ENCODE measurements at places on chromosomes 5 and 9.
A peak's percentile ranks its signal among the peaks of the same experiment; 100 is the strongest.

DNA sequence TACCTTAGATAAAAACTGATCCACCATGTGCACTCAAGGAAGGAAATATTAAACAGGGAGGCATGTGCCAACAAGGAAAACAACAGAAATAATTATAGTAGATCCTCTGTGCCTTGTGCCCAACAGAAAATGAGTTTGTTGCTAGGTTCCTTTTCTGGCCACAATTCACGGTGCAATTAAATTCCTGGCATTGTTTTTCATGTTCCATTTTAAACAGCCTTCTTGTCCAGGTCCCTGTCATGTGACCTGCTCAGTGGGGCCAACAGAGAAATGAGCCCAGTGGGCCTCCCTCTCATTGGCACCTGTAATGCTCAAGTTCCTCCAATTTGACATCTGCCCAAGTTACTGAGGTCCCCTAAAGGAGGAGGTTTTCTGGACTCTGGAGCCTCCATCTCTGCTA lies 56.5 kb downstream of the SPOCK1 start:
- DNase-seq, result no peak

GRCh38 chr5:142358648-142359047 lies 33.8 kb upstream of the SPRY4 start:
- no peak for DNase-seq

GRCh38 chr5:135249658-135250057 lies 149.4 kb downstream of the MACROH2A1 start:
- no peak for DNase-seq

DNA sequence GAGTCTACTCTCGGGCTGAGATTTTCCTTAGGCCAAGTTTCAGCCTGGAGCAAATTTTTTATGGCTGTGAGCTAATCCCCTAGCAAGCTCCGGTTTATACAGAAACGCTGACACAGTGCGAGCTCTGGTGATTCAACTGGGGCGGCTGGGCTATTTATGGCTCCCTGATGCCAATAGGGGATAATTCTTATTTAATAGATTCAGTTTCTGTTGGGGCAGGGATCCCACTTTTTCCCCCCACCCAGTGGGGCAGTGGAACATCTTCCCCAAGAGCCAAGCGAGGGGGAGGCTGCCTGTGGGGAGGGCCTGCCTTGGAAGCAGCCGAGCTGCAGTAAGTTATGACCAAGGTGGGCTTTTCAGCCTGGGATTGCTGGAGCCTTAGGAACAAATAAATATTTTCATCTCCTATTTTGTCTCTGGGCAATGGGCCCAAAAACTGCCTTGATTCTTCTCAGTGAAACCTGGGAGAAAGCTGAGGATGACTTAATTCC lies 129.1 kb downstream of the MACROH2A1 start:
- DNase-seq, result no peak

GRCh38 chr5:177458912-177459350 lies 12.3 kb downstream of the PRR7 start:
- DNase-seq, result no peak

- no peak for DNase-seq
Observed at GRCh38 chr5:124961521-124961920, 215.1 kb upstream of the ZNF608 start.

DNA sequence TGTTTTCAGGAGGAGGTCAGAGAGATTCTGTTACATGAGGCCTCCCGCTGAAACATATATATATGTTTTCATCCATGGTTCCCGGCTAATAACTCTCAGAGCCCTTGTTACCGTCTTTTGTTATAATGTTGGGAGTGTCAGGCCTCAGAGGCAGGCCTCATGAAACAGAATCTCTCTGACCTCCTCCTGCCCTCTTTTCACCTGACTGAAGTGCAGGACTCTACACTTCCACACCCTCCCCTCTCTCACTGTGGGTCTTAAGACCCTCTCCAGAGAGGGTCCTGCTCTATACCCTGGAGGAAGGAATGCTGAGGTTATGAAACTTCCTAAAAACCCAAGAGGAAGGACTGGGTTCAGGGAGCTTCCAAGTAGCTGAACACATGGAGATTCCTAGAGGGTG lies 28.5 kb upstream of the PTGER4 start:
- no peak for DNase-seq

GRCh38 chr5:167417662-167418061 lies 873.8 kb upstream of the WWC1 start:
- no peak for DNase-seq

GRCh38 chr9:36873247-36873875 lies 160.7 kb downstream of the PAX5 start:
- peak; percentile 48 for DNase-seq

GRCh38 chr9:69174616-69175463 lies 763 bp downstream of the TJP2 start:
- DNase-seq, result no peak

- DNase-seq, result no peak
Observed at GRCh38 chr9:3863686-3864085, 337.9 kb upstream of the RFX3 start.

DNA sequence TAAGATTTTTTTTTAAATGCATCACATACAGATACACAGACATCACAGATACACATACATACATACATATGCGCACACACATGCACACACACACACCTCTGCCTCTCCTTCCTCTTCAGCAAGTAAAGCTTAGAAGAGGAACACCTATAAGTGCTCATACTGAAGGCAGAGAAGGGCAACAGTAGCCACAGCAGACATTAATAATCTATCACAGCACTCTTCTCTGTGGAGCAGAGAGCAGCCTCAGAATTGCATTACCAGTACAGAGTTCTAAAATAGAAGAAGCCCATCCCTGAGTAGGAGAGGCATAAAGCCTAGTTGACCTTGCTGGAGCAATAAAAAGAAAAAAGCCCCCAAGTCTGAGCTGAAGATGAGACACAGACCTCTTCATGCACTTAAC lies 110.6 kb downstream of the MLLT3 start:
- DNase-seq, result no peak

- DNase-seq, result no peak
Observed at GRCh38 chr5:97929383-97929782, 746.3 kb upstream of the RIOK2 start.

- no peak for DNase-seq
Observed at GRCh38 chr9:7788772-7789171, 10.8 kb downstream of the DMAC1 start.

- DNase-seq, result no peak
Observed at GRCh38 chr5:68285851-68286611, 70.5 kb downstream of the PIK3R1 start.
